ENCODE measurements at places on chromosomes 12 and 14.

DNA sequence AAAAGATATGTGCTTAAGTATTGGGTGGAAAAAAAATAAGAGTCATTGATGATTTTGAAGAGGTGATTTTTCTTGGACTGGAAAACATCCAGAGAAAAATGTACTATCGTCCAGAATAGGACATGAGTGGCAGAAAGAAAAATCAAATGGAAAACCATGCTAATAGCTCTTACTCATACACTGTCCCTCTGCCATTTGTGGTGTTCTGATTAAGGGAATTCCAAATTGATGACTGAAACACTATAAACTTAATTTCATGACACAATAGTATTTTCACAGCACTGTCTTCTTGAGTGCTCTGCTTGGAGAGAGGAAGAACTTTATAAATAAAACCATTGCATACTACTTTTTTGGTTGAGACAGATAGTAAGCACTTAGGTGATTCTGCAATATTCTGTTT lies 72.4 kb downstream of the USP15 start:
- no peak for DNase-seq

DNA sequence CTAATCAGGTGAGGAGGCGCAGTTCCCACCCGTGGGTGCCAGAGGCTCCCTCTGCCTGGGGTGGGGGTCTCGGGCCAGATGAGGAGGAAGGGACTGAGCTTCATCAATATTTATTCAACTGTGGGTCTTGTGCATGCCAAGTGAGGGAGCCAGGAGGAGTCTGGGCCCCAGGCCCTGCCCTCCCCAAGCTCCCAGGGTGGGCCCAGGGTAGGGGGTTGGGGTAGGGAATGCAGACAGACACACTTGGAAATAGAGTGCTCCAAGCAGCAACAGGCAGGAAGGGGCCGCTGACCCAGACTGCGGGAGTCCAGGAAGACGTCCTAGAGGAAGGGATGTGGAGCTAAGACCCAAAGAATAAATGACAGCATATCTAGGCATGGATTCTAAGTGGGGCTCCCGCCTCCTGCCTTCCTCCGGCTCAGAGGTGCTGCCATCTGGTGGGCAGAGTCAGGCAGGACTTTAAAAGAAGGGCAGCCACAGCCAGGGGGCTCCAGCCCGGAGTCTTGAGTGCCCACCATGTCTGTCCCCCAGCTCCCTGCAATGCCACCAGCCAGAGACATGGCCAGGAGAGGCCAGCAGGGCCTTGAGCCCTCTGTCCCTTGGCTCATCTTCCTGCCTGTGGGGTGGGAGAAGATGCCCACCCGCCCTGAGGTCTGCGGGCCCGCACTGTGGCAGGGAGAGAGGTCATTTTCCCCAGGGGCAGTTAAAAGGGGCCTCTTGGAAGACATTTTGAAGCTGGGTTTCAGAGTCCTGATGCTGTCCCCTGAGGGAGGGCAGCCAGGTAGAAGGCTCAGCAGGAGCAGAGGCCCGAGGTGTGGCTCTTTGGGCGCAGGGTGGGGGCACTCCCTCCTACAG lies 70.1 kb downstream of the PHETA1 start:
- DNase-seq, result peak; percentile 9

DNA sequence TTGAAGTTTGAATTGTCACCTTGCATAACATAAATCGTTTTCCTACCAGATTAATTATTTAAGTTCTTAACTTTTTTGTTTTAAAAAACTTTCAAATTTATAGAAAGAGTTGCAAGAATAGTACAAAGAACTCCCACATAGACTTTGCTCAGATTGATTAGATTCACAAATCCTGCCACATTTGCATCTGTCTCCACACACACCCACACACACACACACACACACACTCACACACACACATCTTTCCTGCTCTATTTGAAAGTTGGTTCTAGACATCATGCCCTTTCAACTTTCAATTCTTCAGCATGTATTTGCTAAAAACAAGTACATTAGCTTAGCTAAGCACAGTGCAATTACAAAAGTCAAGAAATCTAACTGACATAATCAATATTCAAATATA lies 184.0 kb downstream of the ITPR2 start:
- DNase-seq, result no peak

GRCh38 chr14:61632401-61632800 lies 62.9 kb upstream of the HIF1A start:
- DNase-seq, result no peak

DNA sequence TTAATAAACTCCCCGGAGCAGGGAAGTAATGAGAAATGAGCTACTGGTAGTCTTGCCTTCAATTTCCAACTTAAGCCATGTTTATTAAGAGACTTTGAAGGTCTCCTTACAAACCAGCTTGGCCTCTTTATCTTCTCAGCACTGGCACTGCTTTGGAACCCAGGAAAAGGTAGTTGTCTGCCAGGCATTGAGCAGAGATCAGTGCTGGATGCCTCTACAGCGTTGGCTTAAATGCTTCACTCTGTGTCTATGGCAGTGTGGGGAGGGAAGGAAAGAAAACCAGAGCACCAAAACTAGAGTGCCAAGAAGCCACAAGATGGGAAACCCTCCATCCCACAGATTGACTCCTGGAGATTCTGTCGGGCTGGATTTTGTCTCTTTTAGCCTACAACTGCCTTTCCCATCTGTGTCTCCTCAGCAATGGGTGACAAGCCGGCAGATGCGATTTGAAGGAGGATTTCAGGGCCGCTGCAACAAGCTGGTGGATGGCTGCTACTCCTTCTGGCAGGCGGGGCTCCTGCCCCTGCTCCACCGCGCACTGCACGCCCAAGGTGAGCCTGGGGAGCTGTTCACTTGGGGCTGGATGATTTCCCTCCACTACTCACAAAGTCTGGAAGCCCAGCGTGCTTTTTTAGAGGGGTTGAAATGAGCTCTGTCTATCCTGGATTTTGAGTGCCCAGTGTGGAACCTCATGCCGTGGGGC lies 57.3 kb downstream of the FNTB start:
- no peak for DNase-seq

- peak; percentile 7 for DNase-seq
Observed at GRCh38 chr12:54680374-54680773, 32.2 kb upstream of the DCD start.

GRCh38 chr12:87304406-87304805 lies 724.8 kb downstream of the C12orf50 start:
- DNase-seq, result no peak

- no peak for DNase-seq
Observed at GRCh38 chr14:31320216-31320615, 100.1 kb downstream of the HEATR5A start.

DNA sequence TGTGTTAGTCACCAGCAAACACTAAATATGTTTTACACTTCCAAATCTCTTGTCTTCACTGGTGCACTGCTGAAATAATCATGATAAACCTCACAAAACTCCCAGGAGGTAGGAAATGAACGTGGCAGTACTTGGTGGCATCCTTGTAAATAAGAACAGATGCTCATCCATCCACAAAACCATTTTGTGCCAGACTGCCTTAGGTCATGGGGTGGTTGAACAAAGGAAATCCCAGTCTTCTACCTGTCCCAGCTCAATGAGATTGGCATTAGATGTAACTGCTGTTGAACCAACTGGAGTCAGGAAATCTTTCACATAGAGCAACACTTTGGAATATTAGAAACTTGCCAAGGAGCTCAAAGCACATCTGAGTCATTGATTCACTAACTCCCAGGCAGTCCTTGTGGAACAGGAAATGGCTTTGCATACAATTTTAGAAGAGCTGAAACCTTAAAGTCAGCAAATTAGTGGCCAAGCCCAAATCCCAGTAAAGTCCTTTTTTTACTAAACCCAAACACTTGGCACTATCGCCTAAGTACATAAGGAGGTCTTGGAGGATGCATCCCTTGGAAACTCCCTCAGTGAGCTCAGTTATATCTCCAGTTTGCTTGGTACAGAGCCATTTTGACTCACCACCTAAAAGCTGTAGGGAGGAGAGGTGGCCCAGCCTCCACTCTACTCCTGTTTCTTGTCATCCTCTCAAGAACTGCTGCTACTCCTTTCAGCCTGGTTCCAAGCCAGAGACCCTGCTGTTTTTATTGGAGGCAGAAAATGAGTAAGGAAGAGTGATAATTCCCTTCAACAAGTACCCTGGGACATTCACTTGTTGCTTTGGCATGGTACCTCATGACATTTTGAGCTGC lies 208.0 kb downstream of the NOVA1 start:
- no peak for DNase-seq

GRCh38 chr12:89212339-89212771 lies 139.9 kb downstream of the DUSP6 start:
- no peak for DNase-seq

DNA sequence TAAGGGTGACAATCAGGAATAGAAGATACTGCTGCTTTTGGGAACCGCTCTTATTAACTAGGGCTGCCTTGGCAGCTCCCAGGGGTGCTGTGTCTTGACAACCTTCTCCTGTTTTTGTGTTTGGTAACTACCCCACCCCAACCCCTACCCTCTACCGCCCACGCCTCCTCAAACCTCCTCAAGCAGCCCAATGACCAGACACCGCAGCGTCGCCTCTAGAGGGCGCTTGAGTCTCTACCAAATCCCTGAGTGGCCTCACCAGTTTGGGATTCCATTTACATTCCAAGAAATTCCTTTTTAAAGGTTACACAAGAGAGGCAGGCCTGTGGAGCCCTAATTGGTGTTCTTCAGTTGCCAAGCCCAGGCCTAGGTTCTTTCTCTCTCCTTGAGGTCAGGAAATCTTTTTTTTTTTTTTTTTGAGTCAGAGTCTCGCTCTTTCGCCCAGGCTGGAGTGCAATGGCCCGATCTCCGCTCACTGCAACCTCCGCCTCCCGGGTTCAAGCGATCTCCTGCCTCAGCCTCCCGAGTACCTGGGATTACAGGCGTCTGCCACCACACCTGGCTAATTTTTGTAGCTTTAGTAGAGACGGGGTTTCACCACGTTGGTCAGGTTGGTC lies 72.4 kb upstream of the USP44 start:
- DNase-seq, result peak; percentile 15

- peak; percentile 28 for DNase-seq
Observed at GRCh38 chr14:20412411-20412810, 890 bp downstream of the TEP1 start.

DNA sequence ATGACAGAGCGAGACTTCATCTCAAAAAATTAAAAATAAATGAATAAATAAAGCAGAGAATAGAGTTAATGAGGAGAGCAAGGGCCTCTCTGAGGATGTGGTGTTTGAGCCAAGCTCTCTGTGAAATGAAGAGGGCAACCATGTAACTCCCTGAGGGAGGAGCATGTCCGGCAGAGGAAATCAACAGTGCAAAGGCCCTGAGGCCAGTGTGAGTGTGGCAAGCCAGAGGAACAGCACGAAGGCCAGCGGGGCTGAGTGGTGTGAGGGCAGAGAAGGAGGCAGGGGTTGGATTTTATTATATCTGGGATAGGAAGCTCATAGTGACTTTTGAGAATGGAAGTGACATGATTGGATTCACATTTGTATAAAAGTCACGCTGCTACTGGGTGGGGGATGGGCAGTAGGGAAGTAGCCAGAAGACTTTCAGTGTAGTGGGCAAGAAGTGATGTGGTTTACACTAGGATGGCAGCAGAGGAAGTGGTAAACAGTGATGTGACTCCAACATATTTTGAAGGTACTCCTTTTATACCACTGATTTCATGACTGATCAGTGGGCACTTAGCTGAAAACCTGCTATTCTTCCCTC lies 10.3 kb upstream of the LRP1-AS start:
- DNase-seq, result no peak

DNA sequence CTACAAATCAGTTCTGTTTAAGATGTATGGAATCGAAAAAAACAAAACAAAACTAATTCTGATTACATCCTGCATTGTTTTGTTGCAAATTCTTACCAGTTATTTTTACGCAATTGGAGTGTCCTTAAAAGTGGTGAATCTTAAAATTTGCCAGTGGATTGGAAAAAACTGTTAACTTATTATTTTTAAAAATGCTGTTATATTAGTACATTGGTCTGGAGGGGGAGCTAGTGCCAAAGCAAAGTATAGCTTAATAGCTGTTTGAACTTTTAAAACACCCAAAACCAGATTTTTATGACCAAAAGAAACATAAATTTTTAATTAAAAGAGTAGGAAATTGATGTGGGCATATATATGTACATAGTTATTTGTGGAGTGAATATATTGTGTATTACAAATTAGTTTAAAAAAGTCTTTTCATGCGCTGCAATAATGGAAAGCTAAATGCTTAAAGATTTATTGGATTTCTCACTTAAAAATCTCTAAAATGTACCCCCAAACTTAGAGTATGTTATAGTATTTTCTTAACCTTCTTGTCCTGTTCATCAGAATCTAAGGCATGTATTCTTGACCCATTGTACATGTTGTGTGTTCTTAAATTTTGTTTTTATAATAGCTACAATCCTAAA lies 2.5 kb downstream of the FUT8 start:
- peak; percentile 50 for DNase-seq

DNA sequence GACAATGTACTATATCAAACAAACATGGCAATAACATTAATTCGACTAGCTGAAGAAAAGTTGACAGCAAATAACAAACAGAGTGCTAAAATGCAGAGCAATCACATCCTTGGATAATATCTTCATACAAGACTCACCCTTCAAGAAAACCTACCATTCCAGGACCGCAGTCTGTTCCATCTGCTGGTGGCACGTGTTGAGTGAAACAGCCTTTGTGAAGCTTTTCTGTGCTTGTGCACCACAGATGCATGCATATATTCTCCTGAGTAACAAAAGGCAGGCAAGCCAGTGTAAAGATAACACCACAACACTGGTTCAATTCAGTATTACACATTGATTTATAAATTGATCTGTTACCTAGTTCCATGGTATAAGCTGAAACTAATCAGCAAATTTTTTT lies 89.3 kb downstream of the ADAMTS20 start:
- DNase-seq, result no peak

DNA sequence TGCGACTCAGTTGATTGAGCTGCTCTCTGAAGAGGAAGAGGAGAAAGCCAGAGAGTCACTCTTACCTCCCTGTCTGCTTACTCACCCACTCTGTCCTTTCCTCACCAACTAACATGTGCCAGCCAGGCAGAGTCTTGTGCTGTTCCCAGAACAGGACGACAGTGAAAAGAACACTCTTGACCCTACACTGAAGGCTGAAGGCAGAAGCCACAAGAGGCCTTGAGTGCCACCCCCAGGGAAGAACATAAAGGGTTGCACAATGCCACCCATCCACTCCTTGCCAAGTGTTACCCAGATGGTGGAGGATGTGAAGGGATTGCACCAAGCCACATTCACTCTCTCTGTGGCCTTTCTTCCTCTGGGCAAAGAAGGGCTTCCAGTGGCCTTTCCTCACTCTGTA lies 12.8 kb downstream of the ABHD4 start:
- no peak for DNase-seq

DNA sequence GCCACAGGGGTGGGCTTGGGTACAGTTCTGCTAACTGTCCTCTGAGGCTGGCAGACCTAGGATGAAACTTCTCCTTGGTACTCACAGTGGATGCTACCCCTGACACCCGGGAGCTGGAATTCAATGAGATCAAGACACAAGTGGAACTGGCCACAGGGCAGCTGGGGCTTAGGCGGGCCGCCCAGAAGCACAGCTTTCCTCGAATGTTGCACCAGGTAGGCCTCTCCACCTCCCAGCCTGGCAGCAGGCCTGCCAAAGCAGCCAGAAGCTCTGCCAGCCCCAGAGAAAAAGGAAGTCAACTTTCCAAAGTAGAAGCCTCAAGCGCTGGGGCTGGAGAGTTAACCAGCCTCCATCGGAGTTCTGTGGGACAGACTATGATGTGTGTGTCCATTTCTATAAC lies 2.4 kb upstream of the NRL start:
- DNase-seq, result no peak

- DNase-seq, result no peak
Observed at GRCh38 chr12:98674841-98675240, 29.8 kb downstream of the APAF1 start.
